ENCODE measurements at places on chromosomes 2 and 18. TPM values are rescaled to one million over a fixed set of nuclear protein-coding genes. Genes with fewer than 3 reads are reported as not detected.

PKDCC gene
- total RNA-seq, result 55.6 TPM

SCTR gene
- not detected for total RNA-seq

DNA sequence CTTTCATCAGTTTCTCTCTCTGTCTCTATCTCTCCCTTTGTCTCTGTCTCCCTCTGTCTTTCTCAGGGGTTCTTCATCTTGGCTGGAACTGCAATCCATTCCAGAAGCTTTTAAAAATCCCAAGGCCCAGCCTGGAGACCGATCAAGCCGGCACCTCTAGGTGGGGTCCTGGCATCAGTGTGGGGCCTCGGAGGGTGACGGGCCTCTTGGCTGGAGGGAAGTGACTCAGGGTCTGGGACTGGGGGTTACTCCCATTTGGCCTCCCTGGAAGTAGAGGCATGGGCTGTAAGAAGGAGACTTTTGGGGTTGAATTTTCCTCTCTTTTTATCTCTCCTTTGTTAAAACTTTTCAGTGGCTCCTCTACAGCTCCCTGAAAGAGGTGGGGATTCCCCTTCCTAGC, 52.8 kb upstream of the OTOF start:
- H3K27ac ChIP-seq, result no peak overlapping the region
- no peak overlapping the region for H3K4me3 ChIP-seq
- no peaks in the 10 kb centered on the region for H3K4me1 ChIP-seq
- H3K27me3 ChIP-seq, result peaks cover 55% of the 10 kb centered on the region
- peak; percentile 12 for DNase-seq
- H3K36me3 ChIP-seq, result no peaks in the 10 kb centered on the region

- H3K4me3 ChIP-seq, result no peak overlapping the region
- H3K36me3 ChIP-seq, result peaks cover 33% of the 10 kb centered on the region
- DNase-seq, result no peak
- no peaks in the 10 kb centered on the region for H3K27me3 ChIP-seq
Observed at GRCh38 chr2:241567776-241568175, 9.2 kb downstream of the BOK start.
